ENCODE measurements at places on chromosomes 12 and 14. TPM values are rescaled to one million over a fixed set of nuclear protein-coding genes. Genes with fewer than 3 reads are reported as not detected.

Gene DHH
- total RNA-seq, result 0.24 TPM

Gene CYP46A1
- total RNA-seq, result 0.20 TPM

Gene ARID4A
- total RNA-seq, result 33.6 TPM

Gene SLC7A8
- total RNA-seq, result 0.40 TPM

Gene PLEKHH1
- total RNA-seq, result 0.77 TPM

Gene SLC10A1
- not detected for total RNA-seq

Gene FAM181A
- total RNA-seq, result not detected

All from activated naive CD4-positive, alpha-beta T cell treated with anti-CD3 and anti-CD28 coated beads, Interleukin-2, amount 10 ng/mL, durations not matched to agents 5 hours and 36 hours (primary cell).